ENCODE measurements at places on chromosomes 12 and 14.

DNA sequence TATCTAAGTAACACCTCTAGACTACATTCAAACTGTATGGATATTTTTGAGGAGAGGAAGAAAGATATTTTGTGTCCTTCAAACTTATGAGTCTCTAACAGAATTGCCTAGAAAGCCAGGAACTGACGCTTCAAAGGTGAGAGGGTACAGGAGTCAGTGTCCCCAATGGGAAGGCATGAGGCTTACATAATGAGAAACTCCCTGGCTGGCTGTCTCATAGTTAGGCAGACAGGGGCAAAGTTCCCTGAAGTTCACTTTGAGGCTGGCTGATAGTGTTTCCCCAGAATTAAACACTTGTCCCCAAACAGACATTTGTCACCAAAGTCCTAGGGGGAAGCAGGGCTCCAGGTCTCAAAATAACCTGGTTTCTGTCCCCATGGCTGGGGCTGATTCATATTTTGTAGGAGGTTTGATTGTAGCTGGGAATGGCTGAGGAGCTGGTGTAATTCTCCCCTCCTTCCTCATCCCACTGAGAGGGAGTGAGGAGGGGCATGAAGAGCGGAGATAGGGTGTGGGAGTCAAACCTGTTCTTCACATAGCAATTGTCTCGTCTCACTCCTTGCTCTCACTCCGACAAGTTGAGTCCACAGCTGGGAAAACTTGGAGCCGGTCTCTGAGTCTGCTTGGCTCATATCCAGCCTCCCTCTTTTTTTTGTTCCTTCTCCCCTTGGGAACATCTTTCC is 56.4 kb upstream of the CISTR start:
- no peak for DNase-seq

DNA sequence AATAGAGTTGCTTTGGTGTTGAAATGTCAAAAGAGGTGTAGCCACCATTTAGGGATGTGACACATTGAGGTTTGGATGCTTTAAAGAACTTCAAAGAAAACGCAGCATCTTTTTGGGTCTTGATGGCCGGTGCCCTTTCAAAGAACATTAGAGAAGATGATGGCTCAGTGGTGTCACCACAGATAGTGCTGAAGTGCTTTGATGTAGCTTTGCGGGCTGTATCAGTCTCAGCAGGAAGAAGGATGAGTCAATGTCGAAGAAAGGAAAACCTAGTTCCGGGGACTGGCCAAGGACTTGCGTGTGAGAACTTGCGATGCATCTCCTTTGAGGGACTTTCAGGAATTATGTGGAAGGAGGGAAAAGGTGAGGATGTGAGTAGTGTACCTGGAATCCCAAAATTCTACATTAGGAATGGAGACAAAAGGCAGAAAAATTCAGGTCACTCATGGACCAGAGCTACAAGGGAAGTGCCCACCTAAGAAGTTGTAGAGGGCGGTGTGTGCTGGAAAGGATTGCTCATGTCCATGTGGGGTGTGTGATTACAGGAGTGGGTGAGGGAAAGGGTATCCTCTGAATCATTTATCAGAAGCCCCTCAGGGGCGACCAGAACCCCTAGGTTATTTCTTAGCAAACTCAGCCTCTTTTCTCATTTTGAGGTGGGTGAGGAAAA is 39.7 kb upstream of the GZMB start:
- no peak for DNase-seq

GRCh38 chr12:79381248-79382208 is 309.2 kb downstream of the PAWR start:
- no peak for DNase-seq

GRCh38 chr12:68878846-68879245 is 54.1 kb downstream of the CPM start:
- no peak for DNase-seq

- no peak for DNase-seq
These were observed 410.5 kb downstream of the MED13L start for GRCh38 chr12:115866909-115867525.

DNA sequence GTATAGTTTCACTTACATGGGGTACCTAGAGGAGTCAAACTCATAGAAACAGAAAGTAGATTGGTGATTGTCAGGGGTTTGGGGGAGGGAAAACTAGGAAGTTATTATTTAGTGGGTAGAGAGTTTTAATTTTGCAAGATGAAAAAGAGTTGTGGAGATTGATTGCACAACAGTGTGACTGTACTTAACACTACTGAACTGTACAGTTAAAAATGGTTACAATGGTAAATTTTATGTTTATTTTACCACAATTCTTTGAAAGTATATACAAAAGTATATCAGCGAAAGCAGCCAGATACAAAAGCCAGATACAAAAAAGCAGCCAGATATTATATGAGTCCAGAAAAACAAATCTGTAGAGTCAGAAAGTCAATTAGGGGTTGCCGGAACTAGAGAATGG is 247.6 kb downstream of the IPO8 start:
- no peak for DNase-seq

GRCh38 chr12:2183556-2184541 is 131.1 kb downstream of the CACNA1C start:
- DNase-seq = peak; percentile 67

DNA sequence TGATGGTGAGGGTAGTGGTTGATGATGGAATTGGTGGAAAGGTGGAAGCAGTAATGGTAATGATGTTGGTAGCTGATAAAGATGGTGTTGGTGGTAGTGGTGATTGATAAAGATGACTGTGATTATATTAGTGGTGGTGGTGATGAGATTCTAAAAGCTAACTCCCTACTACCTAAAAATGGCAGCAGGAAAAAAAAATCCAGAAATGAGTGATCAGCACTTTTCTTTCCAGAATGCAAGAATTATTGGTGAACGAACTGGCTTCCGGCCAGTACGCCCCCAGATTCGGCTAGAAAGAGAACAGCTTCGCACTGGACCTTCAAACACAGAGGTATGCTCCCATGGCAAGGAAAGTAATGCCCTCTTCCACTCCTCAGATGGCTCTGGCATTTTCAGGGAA is 19.3 kb downstream of the DAO start:
- DNase-seq = no peak

DNA sequence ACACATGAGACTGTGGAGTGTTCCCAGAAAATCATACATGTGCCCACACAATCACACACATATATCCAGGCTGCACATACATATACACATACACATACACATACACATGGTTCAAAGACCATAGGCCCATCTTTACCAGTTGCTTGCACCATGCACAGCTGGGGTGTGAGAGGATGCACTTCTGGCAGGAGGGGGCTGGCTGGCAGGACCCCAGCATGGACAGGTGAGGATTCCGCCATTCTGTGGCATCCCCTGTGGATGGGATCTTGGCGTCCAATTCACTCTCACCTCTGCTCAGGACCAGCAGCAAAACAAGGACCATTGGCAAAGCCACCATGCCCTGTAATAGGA is 7.0 kb downstream of the ITGB7 start:
- no peak for DNase-seq

GRCh38 chr12:46174061-46174662 is 94.7 kb downstream of the SLC38A1 start:
- DNase-seq = no peak

DNA sequence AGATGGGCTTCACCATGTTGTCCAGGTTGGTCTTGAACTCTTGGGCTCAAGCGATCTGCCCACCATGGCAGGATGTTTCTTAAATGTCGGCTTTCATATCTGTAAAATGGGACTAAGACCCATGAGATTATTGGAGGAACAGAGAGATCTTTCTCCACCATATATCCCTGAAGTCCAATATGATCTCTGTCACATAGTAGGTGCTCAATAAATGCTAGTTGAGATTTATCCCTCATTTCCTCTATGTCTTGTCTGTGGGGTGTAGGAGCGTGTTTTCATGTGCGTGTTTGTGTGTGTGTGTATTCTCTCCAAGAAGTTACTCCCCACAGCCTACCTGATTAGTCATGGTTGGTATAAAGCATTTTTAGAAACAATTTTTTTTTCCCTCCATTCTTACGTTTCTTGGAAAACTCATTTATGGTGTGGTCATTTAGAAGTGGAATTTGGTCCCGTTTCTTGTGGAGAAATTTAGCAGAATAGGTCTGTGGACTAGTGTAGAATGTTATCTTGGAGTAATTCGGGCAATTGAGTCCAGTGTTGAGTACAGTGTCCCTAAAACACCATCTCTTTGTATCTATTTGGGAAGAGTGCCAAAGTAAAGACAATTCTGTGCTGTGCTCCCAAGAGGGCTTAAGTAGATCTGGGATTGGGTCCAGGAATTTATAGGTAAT is 4.3 kb downstream of the STRAP start:
- DNase-seq = no peak

DNA sequence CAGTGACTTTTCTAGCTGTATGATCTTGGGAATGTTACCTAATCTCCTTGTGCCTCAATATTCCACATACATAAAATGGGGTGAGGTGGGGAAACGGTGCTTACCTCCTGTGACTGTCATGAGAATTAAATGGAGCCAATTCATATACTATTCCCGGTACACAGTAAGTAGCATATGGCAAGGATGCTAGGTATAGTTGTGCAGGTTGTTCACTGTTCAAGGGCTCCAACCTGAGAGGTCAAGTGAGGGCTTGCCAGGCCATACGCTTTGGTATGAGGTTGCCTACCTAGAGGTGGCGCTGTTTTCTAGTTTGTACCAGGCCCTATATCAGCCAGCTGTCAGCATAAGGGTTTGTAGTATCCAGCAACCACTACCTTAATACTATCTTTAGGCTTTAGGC is 3.6 kb upstream of the BATF start:
- no peak for DNase-seq

GRCh38 chr14:36585100-36585499 is 2.7 kb upstream of the NKX2-8 start:
- DNase-seq = no peak

GRCh38 chr14:25252793-25253192 is 202.8 kb upstream of the STXBP6 start:
- no peak for DNase-seq

- DNase-seq = peak; percentile 47
These were observed 33.6 kb downstream of the HCAR2 start for GRCh38 chr12:122669397-122670070.

DNA sequence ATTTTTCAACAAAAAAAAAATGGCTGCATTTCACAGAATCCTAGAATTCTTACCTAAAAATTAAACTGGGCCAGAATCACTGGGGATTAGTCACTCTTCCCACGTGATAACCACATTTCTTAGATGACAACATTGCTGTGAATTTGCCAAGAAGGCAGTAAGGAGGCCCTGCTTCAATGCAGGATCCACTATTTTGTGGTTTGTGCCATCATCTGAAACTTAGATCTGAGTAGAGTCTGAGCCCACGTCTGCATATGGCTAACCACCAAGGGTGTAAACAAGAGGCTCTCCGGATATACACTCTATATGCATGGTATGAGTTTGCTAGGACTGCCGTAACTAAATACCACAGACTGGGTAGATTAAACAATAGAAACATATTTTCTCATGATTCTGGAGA is 24.4 kb upstream of the TBX5 start:
- no peak for DNase-seq

- no peak for DNase-seq
These were observed 335.6 kb downstream of the SNAPC1 start for GRCh38 chr14:62097824-62098223.

GRCh38 chr12:70664465-70664881 is 27.2 kb upstream of the PTPRB start:
- DNase-seq = no peak

DNA sequence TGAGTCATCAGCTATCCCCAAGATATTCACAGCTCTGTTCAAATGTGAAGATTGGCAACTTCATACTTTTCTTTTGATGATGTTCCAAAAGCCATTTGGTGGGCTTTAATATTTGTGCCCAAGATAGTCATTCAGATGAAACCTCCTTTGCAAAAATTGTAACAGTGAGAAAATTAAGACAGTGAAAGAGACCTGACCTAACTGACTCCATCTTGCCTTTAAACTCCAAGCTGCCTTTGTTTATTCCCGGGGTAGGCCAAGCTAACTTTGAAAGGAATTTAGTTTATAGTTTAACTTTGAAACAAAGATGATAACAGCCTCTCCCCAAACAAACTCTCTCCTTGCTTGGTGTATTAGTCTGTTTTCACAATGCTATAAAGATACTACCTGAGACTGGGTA is 221.1 kb downstream of the KTN1 start:
- no peak for DNase-seq

DNA sequence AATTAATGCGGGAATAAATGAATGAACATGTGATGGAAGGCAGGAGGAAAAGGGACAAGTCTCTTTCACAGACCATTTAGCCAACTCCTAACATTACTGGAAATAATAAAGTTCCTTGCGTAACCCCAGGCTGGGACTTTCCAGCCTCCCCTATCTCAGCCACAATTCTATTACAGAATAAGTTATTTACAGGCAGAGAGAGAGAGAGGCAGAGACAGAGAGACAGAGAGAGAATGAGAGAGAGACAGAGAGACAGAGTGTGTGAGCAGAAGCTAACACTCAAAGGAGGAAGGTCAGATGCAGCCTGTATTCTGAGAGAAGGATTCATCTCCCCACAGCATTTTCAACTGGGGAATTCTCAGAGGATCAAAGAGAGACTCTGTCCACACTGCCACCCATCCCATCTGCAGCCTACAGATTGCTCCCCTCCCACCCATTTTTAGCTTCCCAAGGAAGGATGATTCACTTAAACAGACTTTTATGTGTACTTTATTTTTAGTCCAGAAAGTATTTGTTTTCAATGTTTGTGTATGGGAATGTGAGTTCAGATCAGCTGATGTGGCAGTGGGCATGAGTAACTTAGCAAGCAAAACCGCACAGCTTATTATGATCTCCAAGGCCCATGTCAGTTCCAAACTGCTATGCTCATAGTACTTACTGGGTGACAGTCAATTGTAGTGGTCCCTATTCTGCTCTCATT is 165.7 kb downstream of the CAND1 start:
- DNase-seq = peak; percentile 77

GRCh38 chr12:121241156-121241970 is 31.4 kb downstream of the P2RX4 start:
- DNase-seq = no peak

- DNase-seq = no peak
These were observed 152.8 kb upstream of the GSC start for GRCh38 chr14:94922595-94923239.

GRCh38 chr14:81434230-81434629 is 34.1 kb upstream of the STON2 start:
- no peak for DNase-seq

GRCh38 chr12:124422142-124422569 is 127.3 kb downstream of the RFLNA start:
- DNase-seq = no peak

GRCh38 chr14:101167428-101167827 is 263.9 kb upstream of the RTL1 start:
- no peak for DNase-seq

DNA sequence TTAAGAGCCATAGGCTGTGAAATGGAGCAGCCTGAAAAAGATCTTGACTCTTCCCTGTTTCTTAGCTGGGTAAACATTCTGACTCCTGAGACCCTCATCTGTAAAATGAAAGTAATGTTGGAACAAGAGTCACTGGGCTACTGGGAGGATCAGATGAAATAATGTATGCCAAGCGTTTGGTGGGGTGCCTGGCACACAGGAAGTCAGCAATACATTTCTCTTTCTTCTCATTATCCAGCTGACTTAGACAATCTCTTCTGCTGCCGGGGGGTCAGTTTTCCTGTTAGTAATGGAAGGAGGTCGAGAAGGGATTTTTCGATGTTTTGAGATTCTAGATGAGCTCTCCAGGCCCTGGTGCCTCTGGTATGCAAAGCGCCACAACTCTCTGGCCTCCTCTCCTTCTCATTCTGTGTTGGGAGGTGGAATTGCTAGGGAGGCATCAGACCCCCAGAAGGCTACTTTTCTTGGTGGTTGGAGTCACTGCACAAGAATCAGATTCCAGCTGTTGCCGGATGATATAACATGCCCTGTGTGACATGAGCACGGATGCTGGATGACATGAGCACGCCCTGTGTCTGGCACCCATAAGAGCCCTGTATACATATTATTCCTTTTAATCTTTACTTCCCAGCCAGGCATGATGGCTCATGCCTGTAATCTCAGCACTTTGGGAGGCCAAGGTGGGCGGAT is 4.3 kb downstream of the OASL start:
- DNase-seq = no peak

All from fibroblast of the conjunctiva (primary cell).